Tibial nerve (tissue), 4 donors: ENCODE measurements at places on chromosomes 7 and 10. TPM values are rescaled to one million over a fixed set of nuclear protein-coding genes. Genes with fewer than 3 reads are reported as not detected.

SP8 gene
- not detected for total RNA-seq

CREB5 gene
- total RNA-seq: 16.8 TPM

GIMAP1 gene
- total RNA-seq: 4.0 TPM

TACR2 gene
- total RNA-seq: 0.90 TPM

GRCh38 chr10:48800007-48800675 is 115.5 kb downstream of the WDFY4 start:
- DNase-seq: no peak

- DNase-seq: no peak
Observed at GRCh38 chr10:81532403-81532802, 342.6 kb upstream of the NRG3 start.

DNA sequence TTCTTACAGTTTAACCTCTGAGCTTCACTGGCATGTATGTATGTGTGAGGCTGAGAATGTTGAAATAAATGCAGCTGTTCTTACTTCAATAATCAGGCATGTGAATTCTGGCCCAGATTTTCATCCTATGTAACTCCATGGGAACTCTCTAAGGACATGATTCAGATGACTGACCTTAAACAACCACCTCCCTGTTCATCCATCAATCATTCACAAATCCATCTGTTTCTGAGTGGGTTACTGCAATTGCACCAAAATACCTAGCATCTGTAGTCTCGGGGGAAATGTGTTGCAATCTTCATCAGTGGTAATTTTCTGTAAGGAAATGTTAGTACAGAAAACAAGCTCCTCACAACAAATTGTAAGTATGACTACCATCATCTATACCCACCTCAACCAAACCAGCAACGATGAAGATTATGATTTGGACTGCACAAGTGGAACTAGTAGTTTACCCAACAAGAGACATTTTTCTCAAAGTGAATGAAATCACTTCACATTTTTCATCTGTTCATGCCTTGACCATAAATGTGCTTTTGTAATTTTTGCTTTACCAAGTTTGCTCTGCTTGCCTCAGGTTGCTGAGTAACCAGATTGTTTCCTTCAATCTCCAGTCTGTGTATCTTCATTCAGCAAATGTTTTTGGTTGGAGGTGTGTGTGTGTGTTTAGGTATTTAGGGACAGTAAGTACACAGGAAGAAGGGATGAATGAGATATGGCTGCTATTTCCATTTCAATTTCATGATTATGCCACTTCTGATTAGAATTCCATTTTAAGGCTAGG is 65.7 kb upstream of the FZD8 start:
- DNase-seq: no peak

DNA sequence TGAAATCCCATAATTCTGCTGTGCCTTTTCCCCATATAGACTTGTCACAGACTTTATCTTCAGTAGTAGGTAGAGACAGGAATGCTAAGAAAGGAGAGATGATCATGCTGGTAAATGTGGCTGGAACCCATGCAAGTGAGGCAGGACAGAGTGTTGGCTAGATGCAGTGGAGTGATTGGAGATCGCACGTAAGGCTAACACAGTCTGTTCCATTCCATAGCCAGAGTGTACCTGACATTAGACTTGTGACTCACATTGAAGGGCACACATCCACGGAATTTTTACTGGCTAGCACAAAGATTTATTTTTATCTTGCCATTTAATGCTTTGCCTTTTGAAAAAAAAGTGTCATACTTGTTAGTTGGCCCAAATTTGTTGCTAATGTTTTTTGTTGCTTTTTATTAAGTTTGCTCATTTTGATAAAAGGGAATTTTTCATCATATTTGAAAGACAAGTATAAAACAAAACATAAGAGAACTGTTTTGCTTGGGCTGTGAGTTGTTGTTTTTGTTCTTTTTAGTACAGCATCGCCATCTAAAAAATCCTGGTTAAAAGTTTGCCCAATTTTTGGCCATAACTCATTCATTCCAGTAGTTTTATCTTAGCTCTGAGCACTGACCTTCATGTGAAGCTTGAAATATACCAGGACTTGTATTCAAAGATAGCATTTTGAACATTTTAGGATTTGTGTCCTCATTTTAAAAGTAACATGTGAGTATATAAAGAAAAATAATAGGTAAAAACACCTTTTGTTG is 81.0 kb downstream of the CPED1 start:
- no peak for DNase-seq

DNA sequence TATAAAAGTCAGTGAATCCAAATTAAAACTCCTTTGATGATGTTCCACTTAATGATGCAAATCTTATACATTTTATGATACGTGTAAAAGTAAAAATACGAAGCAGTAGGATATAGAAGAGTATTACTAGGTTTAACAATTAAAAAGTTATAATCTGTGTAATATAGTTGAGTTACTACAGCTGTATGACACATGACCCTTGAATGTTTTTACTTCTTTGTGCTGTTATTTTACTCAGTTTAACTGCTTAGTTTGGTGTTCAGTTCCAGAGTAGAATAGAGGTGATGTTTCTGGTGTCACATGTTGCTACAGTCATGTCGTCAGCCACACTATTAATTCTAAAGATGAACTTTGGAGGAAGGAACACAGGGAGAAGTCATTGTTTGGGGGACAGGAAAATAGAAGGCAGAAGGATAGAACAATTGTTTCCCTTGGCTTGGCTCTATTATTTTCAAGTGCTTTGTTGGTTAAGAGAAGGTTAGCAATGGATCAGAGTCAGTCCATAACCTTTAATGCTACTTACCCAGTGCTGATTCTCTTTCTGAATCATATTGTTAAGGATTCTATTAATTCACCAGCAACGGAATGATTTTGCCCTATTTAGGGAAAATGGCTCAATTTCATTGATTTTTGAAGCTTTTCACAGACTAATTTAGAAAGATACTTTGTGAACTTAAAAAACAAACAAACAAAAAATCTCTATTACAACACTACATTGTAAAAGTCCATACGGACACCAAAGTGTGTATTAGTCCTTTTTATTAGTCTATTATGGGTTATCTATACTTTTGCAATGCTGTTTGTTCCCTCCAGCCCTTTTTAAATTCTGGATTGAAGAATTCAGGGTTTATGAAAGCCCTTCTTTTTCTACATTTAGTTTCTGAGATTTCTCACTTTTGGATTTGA is 73.4 kb downstream of the CPED1 start:
- DNase-seq: no peak

GRCh38 chr10:67072654-67073053 is 146.8 kb downstream of the LRRTM3 start:
- DNase-seq: no peak

DNA sequence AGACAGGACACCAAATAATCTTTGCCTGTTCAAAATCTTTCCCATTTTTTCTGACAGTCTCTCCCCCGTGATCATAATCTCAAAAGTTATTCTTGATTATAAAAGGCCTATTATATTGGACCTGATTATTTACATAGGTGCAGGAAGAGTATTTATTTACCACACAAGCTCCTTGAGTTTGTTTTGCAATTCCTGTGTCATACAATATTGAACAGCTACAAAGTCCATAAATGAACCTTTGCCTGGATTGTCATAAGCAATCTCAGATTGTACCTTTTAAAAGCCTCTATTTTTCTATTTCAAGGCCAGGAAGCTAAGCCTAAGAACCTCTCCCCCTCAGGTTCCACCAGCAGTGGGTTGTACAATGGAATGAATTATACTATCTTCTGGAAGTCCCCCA is 183.9 kb upstream of the MEOX2 start:
- no peak for DNase-seq

GRCh38 chr7:141053626-141054025 is 20.2 kb upstream of the TMEM178B start:
- DNase-seq: no peak

GRCh38 chr10:76125900-76126299 is 694.5 kb downstream of the LRMDA start:
- no peak for DNase-seq

GRCh38 chr7:68041554-68041953 is 1044.9 kb downstream of the TYW1 start:
- DNase-seq: no peak

GRCh38 chr7:20407585-20408466 is 77.1 kb downstream of the ITGB8 start:
- DNase-seq: peak; percentile 18
